ENCODE measurements at places on chromosomes 3 and 15.

DNA sequence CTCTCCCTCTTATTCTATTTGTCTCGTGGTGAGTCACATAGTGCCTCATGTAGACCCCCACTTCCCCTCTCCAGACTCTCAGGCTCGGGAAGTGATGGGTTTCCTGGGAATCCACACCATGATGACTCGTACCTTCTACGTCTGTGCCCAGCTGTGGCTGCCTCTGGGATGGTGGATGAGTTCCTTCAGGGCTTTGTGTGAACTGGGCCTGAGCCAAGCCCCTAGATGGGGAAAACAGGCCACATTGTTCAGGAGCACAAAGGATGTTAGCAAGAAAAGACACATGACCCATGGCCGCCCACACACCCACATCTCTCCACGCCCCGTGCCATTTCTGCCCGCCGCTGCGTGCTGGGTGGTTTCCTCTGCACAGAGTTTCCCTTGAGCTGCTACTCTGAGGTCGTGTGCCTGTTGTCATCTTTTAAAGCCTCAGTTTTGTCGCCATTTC lies 10.5 kb downstream of the ISG20 start:
- peak; percentile 54 for DNase-seq

DNA sequence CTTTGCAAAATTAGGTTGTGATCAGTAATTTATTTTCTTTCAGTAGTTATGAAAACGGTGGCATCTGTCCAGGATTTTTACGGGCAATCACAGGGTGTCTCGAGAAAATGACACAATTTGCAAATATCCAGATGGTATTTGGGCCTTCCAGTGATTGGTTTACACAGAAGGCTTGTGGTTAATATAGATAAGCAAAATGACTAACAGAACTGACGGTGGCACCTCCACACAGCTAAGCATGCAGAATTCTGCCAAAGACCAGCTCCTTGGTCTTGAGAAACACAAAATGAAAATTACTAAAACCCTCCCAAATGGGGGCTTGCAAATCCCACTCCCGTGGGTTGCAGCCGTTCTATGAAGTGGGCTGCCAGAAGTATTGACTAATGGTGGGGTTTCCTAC lies 5.5 kb downstream of the ARHGEF3 start:
- no peak for DNase-seq

DNA sequence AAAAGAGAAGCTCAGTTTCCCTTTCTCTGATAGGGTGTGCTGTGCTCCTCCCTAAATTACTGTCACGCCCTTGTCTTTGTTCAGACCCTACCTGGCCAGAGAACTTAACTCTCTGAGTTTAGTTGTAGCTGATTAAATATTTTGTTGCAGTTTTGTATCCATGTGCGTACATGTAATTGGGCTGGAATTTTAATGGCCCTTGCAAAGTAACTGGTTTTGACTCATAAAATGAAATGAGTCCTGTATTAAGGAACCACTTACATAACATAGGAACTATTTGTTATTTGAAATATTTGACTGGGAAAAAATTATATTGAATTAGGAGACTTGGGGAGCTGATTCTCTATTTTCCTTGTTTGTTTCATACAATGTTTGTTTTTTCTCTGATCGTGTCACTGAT lies 80.2 kb downstream of the LRRK1 start:
- DNase-seq: no peak

- no peak for DNase-seq
Measured at GRCh38 chr3:57434041-57434440, 110.1 kb downstream of the DNAH12 start.

DNA sequence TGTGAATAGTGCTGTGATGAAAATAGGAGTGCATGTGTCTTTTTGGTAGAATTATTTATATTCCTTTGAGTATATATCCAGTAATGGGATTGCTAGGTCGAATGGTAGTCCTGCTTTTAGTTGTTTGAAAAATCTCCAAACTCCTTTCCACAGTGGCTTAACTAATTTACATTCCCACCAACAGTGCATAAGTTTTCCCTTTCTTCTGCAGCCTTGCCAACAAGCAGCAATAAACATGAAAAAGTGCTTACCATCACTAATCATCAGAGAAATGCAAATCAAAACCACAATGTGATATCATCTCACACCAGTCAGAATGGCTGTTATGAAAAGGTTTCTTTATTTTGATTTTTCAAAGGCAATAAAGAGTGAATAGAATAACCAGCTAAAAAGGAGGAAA lies 1105.9 kb downstream of the NAALADL2 start:
- no peak for DNase-seq

- no peak for DNase-seq
Measured at GRCh38 chr15:31051496-31052080, 49.9 kb downstream of the TRPM1 start.

- no peak for DNase-seq
Measured at GRCh38 chr3:71784201-71784913, 591 bp downstream of the PROK2 start.

GRCh38 chr3:129263161-129263910 lies 13.9 kb downstream of the COPG1 start:
- DNase-seq: no peak

DNA sequence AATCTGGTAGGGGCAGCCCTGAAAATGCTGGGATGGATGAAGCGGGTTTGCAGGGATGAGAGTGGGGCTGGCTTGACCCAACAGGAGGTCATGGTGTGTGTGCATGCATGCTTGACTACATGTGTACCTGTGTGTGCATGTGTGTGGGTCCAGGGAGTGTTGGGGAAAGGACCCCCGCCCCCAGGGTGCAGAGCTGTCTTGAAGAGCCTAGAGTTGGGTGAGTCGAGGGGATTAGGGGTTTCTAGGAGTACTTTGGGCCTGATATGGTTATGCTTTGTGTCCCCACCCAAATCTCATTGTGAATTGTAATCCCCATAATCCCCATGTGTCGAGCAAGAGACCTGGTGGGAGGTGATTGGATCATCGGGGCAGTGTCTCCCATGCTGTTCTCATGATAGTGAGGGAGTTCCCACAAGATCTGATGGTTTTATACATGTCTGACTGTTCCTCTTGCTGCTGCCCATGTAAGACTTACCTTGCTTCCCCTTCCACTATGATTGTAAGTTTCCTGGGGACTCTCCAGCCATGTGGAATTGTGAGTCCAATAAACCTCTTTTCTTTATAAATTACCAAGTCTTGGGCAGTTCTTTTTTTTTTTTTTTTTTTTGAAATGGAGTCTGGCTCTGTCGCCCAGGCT lies 5.2 kb upstream of the LCTL start:
- DNase-seq: no peak

DNA sequence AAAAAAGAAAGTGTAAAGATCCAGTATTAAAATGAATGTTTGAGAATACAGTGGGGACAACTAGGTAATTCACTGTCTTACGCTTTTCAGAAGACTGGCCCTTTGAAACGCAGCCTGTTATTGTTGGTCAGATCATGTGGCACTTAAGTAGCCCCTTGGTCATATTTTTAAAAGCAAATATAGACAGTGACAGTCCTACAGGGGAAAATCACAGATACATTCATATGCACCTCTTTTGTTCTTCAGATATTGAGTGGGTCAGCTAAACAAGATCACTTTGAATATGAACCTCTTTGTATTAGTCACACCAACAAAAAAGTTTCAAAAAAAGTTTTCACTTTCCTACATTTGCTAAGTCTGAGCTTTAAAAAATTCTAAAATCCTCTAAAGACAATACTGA lies 36.0 kb downstream of the TIGIT start:
- DNase-seq: no peak

DNA sequence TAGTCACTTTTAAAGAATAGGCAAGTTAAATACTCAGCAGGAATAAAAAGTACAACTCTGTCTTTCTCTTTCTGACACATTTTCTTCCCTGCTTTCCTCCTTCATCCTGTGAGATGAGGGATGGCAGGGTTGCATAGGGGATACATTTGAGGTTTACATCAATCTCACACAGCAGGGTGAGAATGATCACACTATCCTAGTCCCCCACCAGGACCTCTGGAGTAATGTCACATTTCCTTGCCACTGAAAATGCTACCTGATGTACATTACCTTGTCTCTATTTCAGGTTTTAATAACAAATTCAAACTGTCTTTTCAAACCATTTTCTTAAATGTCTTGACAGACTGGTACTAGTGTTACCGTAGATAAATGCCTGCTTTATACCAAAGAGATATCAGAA lies 816.9 kb downstream of the FHIT start:
- no peak for DNase-seq

- DNase-seq: no peak
Measured at GRCh38 chr15:63638839-63639238, 41.7 kb downstream of the FBXL22 start.
